ENCODE measurements at places on chromosomes 5 and 9.

DNA sequence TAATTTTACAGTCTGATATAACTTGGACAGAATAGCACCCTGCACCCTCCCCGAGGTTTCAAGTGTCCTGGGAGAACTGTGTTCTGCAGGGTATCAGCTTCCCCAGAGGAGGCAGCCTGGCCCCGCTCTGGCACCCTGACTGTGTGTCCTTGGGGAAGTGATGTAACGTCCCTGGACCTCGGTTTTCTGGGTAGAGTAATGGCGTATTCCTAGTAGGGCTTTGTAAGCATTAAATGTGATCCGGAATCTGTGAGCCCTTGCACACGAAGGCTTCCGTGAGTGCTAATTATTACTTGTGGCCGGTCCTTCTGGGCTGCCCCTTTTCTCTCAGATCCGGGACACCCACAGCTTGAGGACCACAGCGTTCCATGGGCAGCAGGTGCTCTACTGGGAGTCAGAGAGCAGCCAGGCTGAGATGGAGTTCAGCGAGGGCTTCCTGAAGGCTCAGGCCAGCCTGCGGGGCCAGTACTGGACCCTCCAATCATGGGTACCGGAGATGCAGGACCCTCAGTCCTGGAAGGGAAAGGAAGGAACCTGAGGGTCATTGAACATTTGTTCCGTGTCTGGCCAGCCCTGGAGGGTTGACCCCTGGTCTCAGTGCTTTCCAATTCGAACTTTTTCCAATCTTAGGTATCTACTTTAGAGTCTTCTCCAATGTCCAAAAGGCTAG, 1.0 kb upstream of the CACFD1 start:
- DNase-seq = no peak

DNA sequence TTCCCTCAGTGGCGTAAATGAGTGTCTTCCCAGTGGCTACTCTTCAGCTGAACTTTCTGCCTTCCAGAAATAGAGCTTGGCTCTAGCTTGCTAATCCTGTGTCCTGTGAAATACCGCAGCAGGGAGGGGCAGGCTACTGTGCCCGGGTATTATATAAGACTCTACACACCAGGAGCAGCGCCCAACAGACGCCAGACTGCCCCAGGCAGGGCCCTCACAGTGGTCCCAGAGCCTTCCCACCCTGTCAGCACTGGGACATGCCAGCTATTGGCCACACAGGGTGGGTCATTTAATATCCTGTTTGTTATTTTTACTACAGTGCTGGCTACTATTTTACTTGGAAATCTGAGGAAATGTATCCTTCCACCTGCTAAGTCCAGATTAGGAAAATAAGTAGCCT, 121.0 kb downstream of the FEM1C start:
- peak; percentile 91 for DNase-seq

DNA sequence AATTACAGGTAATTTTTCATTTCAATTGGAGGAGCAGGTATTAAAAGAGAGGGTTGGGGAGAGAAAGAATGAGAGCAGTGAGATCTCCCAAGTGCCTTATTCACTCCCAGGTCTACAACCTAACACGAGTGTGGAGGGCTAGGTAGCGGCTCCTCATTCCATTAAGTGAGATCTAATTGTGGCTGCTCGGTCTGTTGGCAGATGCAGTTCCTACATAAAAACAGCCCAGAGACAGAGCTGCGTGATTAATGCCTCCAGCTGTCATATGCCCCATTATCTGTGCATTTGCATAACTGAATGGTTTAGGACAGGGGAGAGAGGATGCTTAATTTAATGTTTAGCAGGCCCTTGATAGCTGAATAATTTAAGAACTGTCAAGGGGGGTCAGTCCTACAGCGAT, 100.5 kb downstream of the PSAT1 start:
- DNase-seq = no peak

- no peak for DNase-seq
Observed at GRCh38 chr5:21919414-21920022, 933.6 kb downstream of the CDH12 start.

DNA sequence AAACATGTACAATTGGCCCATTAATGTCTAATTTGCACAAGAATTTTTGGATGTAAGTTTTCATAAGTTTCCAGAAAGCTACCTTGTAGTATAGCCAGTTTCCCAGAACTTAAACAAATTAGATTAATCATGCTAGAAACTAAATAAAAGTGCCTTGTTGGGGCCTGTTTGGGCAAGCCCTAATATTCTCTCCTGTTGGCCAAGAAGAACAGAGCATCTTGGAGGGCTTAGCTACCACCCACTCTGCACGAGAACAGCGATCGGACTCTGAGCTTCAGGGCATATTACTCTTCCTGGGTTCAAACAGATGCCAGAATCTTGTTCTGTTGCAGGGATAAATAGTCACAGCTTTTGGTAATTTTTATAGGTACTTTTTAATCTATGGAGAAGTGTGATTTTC, 88.2 kb downstream of the GAS1 start:
- no peak for DNase-seq

- no peak for DNase-seq
Observed at GRCh38 chr9:104850786-104851545, 77.0 kb downstream of the ABCA1 start.

- DNase-seq = no peak
Observed at GRCh38 chr9:99873943-99874584, 32.4 kb upstream of the STX17 start.

Measured in cerebellar nuclear complex (tissue), 1 donor.